Uterine smooth muscle cell (primary cell): ENCODE measurements at places on chromosomes 5 and 9. TPM values are rescaled to one million over a fixed set of nuclear protein-coding genes. Genes with fewer than 3 reads are reported as not detected.

Gene RPL7A
- 2,205 and 2,513 TPM in 2 replicates for total RNA-seq

Gene ZNF462
- total RNA-seq, result 14.7 and 16.6 TPM in 2 replicates

Gene PRR16
- 5.9 and 12.7 TPM in 2 replicates for total RNA-seq

Gene BRINP1
- total RNA-seq, result 2.3 and 4.0 TPM in 2 replicates

Gene MELK
- 17.2 and 64.6 TPM in 2 replicates for total RNA-seq

Gene TENT4A
- total RNA-seq, result 12.9 and 18.0 TPM in 2 replicates

Gene GFI1B
- not detected in 2 replicates for total RNA-seq

Gene RUSC2
- total RNA-seq, result 20.3 and 24.7 TPM in 2 replicates

Gene CEMIP2
- total RNA-seq, result 80.5 and 90.1 TPM in 2 replicates

Gene FOXE1
- total RNA-seq, result not detected in 2 replicates

Gene CLIC3
- total RNA-seq, result 0.55 and 3.0 TPM in 2 replicates

Gene ANXA2R
- 2.1 and 2.4 TPM in 2 replicates for total RNA-seq

Gene PCDHA8
- 0.11 and 0.12 TPM in 2 replicates for total RNA-seq

Gene NSG2
- total RNA-seq, result under 0.01 TPM in 1 of 2 replicates, not detected in the other

Gene SAPCD2
- 7.1 and 18.6 TPM in 2 replicates for total RNA-seq

Gene GCNT4
- 1.4 TPM in 2 replicates for total RNA-seq

Gene OR1J2
- total RNA-seq, result not detected in 2 replicates

Gene GARIN3
- total RNA-seq, result not detected in 2 replicates

Gene ADAMTSL2
- not detected in 2 replicates for total RNA-seq

Gene DPYSL3
- total RNA-seq, result 120 and 138 TPM in 2 replicates

Gene NR6A1
- total RNA-seq, result 0.50 and 1.3 TPM in 2 replicates

Gene PCDHGB1
- 0.44 and 1.2 TPM in 2 replicates for total RNA-seq

Gene ORM2
- not detected in 2 replicates for total RNA-seq

Gene CCIN
- 5.9 and 8.5 TPM in 2 replicates for total RNA-seq

Gene FCN2
- not detected in 2 replicates for total RNA-seq

Gene C5orf34
- total RNA-seq, result 4.4 and 11.5 TPM in 2 replicates

Gene PCDHB11
- under 0.01 TPM in 1 of 2 replicates, not detected in the other for total RNA-seq

Gene ZDHHC11
- total RNA-seq, result 0.44 and 2.5 TPM in 2 replicates

Gene CCDC152
- total RNA-seq, result 0.50 and 1.2 TPM in 2 replicates

Gene TLR4
- 2.5 and 5.9 TPM in 2 replicates for total RNA-seq

Gene PTGDS
- 1.2 and 40.7 TPM in 2 replicates for total RNA-seq

Gene RNF183
- total RNA-seq, result 0.37 TPM in 1 of 2 replicates, not detected in the other

Gene C9orf50
- 0.12 TPM in 1 of 2 replicates, not detected in the other for total RNA-seq

Gene SLC4A9
- total RNA-seq, result not detected in 2 replicates

Gene KIF4B
- total RNA-seq, result under 0.01 and 0.12 TPM in 2 replicates

Gene CDH18
- total RNA-seq, result 4.3 and 7.0 TPM in 2 replicates

Gene SOX30
- total RNA-seq, result 0.12 TPM in 1 of 2 replicates, not detected in the other

Gene KCNV2
- not detected in 2 replicates for total RNA-seq

Gene RPL37
- total RNA-seq, result 205 and 457 TPM in 2 replicates

Gene BRD3
- 6.0 and 7.9 TPM in 2 replicates for total RNA-seq
